Fibroblast of pulmonary artery (primary cell): ENCODE measurements at places on chromosomes 7 and 10.

DNA sequence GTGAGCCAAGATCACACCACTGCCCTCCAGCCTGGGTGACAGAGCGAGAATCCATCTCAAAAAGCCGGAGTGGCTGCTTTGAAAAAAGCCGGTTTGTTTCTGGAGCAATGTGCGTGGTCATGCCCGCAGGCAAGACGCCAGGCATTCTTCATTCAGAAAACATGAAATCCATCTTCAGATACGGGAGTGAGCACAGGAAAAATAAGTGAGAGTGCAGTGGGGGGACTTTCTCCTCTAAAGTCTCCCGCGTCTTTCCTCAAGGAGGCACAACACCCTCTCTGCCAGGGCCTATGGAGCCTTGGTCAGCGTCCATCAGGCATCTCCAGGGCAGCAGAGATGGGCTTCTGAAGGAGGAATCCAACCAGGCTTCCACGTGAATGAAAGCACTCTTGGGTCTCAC is 62.3 kb upstream of the DGKI start:
- peak; percentile 27 for DNase-seq

DNA sequence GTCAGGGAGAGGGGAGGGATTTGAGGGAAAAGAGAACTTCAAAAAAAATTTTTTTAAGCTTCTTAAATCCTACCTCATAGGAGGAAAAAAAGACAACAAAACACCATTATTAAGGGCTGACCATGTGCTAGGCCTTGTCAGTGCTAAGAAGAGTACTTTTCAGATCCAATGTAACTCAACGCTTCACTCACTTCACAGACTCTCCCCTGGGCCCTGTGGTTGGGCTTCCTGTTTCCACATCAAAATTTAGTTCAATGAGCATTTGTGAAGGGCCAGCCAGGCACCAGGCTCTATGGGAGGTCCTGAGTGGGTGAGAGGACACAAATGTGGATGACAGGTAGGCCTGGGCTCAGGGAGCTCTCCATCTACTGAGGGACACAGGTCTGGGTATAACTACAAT is 249.8 kb downstream of the PTEN start:
- DNase-seq, result peak; percentile 36

DNA sequence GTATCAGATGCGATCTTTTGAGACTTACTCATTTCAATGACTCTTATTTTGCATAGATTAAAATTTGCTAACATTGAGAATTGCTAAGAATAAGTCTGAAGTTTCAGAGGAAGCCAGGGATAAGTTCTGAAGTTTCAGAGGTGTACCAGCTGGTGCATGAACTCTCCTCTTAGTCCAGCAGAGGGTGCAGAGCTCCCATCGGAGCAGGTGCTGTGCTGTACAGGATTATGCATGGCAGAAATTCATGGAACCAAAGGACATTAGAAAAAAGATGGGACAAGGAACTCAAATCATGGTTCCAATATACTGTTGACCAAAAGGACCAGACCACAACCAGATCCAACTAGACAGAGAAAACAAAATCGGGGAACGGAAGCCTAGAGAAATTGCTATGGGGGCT is 41.9 kb downstream of the MGAM2 start:
- DNase-seq, result no peak

DNA sequence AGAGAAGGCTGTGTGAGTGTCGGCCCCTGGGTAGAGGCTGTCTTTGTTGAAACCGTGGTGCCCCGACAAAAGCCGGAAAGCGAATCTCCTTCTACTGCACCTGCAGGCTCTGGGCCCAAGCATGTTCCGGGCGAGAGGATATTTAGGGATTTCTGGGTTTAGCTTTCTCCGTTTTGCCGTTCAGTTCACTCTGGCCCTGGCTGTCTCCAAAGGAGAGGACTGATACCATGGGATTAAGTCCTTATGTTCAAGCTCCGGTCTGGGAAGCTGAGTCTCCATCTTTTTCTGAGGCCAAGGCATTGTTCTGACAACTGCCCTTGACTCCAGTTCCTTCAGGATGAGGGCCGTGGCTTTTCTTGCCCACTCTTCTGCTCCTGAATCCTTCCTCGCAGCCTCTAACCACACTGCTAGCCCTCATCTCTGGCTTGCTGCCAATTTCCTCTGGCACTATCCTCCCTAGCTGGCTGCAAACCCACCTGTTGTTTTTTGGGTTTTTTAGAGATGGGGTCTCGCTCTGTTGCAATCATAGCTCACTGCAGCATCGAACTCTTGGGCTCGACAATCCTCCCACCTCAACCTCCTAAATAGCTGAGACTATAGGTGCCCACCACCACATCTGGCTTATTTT is 206.8 kb downstream of the SKIDA1 start:
- peak; percentile 42 for DNase-seq

- DNase-seq, result no peak
Observed at GRCh38 chr10:12319076-12319475, 30.3 kb upstream of the CAMK1D start.

DNA sequence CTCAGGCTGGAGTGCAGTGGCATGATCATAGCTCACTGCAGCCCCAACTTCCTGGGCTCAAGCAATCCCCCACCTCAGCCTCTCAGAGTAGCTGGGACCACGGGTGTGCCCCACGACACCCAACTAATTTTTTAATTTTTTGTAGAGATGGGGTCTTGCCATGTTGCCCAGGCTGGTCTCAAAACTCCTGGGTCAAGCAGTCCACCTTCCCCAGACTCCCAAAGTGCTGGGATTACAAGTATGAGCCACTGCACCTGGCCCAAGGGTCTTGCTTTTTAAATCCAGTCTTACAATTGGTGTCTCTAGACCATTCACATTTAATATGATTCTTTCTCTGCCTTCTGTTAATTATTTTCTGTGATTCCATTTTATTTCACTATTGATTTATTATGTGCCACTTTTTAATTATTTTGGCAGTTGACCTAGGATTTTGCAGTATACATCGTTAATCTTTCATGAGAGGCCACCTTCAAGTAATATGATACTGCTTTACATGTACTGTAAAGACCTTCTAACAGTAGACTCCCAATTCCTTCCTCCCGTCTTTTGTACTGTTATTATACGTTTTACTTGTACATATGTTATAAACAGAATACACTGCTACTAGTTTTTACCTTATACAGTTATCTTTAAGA is 18.7 kb downstream of the MMP21 start:
- no peak for DNase-seq

GRCh38 chr10:43863270-43863669 is 214.6 kb upstream of the ZNF32 start:
- no peak for DNase-seq

DNA sequence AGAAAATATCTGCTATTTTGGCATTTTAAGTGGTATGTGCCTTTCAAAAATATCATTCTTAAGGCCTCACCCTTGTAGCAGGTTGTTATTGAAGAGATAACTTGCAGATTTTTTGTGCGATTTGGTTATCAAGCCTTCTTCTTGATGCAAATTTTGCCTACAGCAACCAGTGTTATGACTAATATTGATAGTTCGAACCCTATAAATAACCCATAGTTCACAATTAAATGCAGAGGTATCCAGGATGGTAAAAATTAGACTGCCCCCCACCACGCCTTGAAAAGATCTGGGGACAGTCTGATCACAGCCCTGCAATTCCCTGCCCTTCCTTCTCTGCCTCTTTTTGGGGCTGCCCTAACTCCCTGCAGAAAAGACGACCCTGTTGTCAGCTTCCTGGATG is 28.4 kb upstream of the RAPGEF5 start:
- no peak for DNase-seq

- no peak for DNase-seq
Observed at GRCh38 chr10:33151344-33151864, 183.1 kb downstream of the NRP1 start.

GRCh38 chr10:94105226-94105625 is 111.5 kb downstream of the PLCE1 start:
- DNase-seq, result no peak

GRCh38 chr10:30233186-30233959 is 115.7 kb downstream of the MTPAP start:
- DNase-seq, result no peak

DNA sequence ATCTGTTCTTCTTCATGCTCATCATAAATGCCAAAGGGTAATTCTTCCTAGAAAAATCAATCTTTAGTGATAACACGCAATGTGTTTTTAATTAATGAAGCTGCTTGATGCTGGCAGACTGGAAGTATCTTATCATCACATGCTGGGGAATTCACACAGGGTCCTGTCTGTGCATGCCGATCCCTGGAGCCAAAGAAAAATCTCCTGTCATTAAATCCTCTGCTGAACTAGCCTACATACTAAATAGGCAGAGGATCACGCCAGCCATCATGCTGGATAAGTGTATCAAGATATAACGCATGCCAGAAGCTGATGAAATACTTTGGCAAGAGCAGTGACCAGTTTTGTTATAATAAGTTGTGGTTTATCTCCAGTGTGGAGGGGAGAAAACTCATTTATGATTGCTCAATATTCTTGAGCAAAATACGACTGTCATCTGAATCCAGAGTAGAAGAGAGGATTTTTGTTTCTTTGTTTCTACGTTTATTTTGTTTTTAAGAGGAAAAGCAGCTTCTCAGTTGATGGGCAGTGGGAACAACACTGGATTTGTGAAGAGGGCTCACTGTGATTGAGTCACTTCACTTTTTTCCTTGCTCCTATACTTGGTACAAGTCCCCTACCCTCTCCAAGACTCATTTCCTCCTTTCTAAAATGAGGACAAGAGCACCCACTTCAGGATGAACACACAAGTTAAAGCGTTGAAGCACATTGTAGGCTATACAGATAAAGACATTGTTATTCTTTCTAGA is 649.1 kb downstream of the TNS3 start:
- DNase-seq, result peak; percentile 96

GRCh38 chr10:9707216-9707615 is 1310.5 kb upstream of the CELF2 start:
- no peak for DNase-seq

DNA sequence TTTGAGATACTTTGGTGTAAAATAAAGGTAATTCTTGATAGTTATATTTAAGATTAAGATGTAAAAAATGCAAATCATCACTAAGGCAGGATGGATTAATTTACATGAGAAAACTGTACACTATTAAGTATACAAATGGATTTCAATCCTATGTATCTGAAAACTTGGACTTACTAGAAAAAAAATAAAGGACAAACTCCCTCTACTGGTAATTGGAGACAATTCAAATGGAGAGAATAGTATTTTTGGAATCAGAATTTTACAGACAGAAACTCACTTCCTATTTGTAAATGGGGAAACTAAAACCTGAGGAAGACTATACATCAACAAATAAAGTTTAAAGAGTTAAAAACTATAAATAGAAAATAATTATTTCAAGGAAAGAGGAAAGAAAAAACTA is 62.6 kb downstream of the CUL2 start:
- DNase-seq, result peak; percentile 57

DNA sequence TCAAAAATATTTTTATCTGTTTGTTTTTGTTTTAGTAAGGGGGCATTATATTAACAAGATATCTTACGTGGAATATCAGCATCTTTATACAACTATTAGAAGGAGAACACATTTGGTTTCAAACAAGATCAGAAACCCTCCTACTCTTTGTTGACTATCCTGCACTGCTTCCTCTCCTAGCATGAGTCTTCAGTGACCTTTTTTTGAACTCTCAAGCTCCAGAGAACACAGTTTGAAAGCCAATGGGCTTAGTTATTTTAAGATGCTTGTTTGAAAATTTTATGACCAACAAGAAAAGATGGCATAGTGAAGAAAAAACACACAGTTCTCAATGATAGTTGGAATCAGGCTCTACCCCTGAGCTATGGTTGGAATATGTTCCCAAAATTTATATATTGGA is 37.2 kb upstream of the RTKN2 start:
- no peak for DNase-seq

GRCh38 chr10:92809840-92810239 is 38.5 kb upstream of the EXOC6 start:
- DNase-seq, result no peak

- no peak for DNase-seq
Observed at GRCh38 chr7:81491573-81491972, 278.3 kb downstream of the HGF start.

GRCh38 chr7:99767662-99768061 is 16.3 kb downstream of the CYP3A4 start:
- DNase-seq, result no peak

DNA sequence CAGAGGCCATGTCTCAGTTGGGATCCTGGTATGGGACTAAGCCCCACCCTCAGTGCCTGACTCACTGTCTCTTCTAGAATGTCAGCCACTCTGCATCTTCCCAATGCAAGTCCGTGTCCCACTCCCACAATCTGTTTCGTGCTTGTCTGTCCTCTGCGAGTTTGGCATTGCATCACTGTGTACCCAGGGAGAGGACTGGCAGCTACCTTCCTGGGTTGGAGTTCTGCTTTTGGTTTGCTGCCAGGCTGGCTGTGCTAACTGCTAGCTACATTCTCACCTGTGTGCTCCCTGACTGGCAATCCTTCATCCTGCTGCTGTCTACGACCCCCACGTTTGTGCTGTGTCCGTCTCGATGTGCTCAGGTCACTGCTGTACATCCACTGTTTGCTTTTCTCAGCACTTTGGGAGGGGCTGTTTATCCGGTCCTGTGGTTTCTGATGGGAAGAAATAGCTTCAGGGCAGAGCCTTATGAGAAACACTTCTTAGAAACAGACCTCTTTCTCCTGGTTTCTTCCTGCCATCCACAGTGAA is 56.0 kb upstream of the GLI3 start:
- DNase-seq, result no peak

DNA sequence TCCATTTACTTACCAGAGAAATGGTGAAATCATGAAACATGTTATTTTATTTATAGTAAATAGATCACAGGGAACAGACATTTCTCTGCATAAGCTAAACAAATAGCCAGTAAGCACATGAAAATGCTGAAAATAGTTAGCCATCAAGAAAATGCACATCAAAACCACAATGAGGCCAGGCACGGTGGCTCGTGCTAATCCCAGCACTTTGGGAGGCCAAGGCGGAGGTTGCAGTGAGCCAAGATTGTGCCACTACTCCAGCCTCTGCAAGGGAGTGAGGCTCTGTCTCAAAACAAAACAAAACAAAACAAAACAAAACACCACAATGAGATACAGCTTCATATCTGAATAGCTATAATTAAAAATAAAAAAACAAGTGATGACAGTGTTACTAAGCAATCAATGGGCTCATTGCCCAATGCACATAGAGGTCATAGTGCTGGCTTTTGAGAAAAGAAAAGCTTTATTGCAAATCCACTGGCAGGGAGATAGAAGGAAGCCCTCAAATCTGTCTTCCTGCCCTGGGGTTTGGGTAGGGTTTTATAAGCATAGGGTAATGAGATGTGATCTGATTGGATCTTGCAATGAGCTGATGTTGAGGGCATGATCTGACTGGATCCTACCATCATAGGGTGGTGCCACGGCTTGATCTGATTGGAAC is 16.2 kb downstream of the CSTF2T start:
- DNase-seq, result peak; percentile 64

DNA sequence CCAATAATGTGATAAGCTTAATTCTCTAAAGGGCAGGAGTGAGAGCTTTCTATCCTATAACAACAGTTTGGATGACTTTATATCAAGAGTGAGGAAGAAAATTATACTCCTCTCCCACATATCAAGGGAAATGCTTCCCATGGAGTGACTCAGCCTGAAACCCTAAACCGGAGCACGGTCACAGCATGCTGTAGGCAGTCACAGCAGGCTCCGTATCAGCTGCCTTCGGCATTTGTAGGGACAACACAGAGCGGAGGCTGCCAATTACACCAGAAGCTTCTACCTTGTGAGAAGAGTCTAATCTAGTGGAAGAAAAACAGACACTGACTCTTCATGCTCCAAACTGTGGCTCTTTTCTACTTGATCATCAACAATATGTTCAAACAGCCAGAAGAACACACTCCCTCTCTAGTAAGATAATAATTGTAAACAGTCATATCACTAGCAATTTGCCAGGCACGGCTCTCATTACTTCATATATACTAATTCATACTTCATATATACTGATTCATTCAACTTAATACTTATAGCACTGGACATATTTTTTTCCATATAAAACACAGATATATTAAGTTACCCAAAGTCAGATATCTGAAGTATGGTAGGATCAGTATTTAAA is 65.9 kb downstream of the DGKB start:
- DNase-seq, result peak; percentile 74
